ENCODE measurements at places on chromosomes 6 and 20.

GRCh38 chr6:105282631-105283585, 103.1 kb upstream of the POPDC3 start:
- no peak for DNase-seq

DNA sequence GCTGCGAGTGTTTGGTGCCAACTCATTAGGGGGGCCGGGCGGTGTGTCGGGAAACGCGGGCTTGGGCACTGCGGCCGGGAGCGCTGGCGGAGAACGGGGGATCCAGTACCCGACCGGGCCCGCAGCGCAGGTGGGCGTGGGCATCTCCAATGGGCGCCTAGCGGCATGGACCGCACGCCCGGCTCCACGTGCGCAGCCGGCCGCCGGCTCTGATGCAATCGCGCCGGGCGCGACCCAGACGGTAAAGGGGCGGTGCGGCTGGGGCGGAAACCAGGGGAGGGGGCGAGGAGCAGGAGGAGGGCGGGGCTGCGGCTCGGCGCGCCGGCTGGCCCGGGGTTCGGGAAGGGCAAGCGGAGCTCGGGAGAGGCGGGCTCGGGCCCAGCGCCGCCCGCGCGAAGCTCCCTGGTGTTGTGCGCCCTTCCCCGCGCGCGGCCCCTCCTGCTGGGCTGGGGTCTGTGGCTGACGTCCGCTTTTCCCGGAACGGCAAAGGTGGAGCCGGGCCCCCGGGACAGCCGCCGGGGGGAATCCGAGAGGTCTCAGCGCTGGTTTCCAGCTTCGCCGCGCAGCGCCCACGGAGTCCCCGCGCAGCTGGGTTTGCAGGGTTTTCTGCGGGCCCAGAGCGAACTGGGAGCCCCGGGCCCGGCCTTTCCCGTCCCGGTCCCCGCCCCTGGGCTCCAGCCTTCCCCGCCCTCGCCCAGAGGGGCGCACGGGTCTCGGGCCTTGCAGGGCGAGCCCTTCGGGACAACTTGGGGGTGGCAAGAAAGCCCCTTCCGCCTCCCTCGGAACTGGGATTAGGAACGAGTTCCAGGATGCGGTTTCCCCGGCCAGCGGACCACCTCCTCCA, 867 bp downstream of the MTHFD1L start:
- DNase-seq, result peak; percentile 52

GRCh38 chr6:8829796-8830195, 394.5 kb upstream of the SLC35B3 start:
- DNase-seq, result no peak

DNA sequence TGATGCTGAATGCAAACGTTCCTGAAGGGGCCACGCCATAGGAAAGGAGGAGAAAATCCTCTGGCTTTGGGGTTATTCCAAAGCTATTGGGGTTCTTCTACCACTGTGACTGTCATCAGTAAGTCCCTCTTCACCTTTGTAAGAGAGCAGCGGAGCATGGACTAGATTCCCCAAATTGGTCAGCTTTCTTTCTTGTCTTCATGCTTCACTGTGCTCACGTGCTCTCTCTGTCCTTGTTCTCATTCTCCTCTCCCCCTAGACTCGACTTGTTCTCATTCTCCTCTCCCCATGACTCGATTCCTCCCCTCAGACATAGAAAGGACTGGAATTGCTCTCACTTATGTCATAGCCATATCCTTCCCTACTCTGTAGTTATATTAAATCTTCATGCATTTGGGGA, 54.8 kb upstream of the ADGRG6 start:
- DNase-seq, result no peak

- no peak for DNase-seq
Observed at GRCh38 chr6:32888576-32888975, 34.6 kb downstream of the PSMB9 start.

- DNase-seq, result no peak
Observed at GRCh38 chr6:121105461-121105860, 228.8 kb downstream of the TBC1D32 start.

GRCh38 chr6:169058634-169059033, 195.0 kb downstream of the THBS2 start:
- DNase-seq, result no peak

All from NCI-H1694 treated with DMSO at 0.1 percent for 48 hours (cell line).